Activated CD4-positive, alpha-beta T cell treated with anti-CD3 and anti-CD28 coated beads, Interleukin-2, Interleukin-6, amounts not matched to agents 100 ng/mL and 50 ng/mL, durations not matched to agents 16 hours and 8 hours (primary cell): ENCODE measurements at places on chromosomes 3 and 15.

- no peak for DNase-seq
Measured at GRCh38 chr15:83278191-83278590, 6.3 kb downstream of the BNC1 start.

- no peak for DNase-seq
Measured at GRCh38 chr15:29749365-29750086, 72.7 kb downstream of the TJP1 start.

DNA sequence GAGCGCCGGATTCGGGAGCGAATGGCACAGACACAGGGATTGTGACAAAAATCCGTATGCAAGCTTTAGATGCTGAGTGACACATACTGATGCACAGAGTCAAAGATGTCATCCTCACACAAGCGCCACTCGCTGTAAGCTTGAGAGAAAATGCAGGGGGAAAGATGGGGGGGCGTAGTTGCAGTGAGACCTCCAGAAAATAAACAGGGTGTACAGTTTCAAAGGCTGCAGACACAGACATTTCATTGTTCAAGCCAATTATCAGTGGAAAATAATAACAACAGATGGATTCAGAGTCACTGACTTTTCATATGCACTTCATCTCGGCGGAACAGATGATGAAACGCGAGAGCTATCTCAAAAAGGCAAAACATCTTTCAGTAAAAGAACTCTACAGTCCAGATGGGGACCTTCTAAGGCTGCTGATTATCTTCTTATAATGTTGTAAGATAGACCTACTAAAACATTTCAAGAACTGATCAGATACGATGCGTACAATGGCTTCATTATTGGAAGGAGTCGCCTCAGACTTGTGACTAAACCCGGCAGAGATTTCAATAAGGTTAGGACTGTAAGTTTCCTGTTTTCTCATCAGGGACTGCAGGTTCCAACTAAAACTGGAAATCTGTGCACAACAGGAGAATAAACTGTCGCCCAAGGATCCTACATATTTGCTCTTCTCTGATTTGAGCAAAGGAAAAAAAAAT is 275.4 kb downstream of the FOXP1 start:
- no peak for DNase-seq

GRCh38 chr3:196179380-196180308 is 31.6 kb downstream of the ZDHHC19 start:
- peak; percentile 96 for DNase-seq

- DNase-seq = no peak
Measured at GRCh38 chr3:123562547-123562946, 22.3 kb downstream of the HACD2 start.
